Cerebellum (tissue), 4 donors: ENCODE measurements at places on chromosomes 2 and 18.

GRCh38 chr18:43642727-43643330 is 365.5 kb upstream of the SYT4 start:
- DNase-seq = no peak

- DNase-seq = peak; percentile 72
Measured at GRCh38 chr2:191935247-191935646, 88.4 kb upstream of the CAVIN2 start.

GRCh38 chr2:237591141-237591881 is 777 bp upstream of the RAB17 start:
- no peak for DNase-seq

GRCh38 chr2:100367163-100367562 is 44.9 kb upstream of the LONRF2 start:
- no peak for DNase-seq

DNA sequence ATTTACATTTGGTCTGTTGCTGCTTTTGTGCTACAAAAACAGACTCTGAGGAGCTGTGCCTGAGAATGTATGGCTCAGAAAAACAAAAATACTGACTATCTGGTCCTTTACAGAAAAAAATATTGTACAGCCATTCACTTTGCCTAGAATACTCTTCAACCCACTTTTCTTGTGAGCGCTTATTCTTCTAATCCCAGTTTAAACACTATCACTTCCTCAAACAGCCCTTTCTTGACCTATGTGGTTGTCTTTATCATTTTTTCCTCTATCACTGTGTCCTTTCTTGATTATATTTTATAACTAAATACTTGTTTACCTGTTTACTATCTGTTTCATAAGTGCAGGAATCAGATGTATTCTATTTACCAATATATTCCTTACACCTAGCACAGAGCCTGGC is 33.5 kb downstream of the CUL3 start:
- no peak for DNase-seq
